ENCODE measurements at places on chromosomes 7 and 10.

DNA sequence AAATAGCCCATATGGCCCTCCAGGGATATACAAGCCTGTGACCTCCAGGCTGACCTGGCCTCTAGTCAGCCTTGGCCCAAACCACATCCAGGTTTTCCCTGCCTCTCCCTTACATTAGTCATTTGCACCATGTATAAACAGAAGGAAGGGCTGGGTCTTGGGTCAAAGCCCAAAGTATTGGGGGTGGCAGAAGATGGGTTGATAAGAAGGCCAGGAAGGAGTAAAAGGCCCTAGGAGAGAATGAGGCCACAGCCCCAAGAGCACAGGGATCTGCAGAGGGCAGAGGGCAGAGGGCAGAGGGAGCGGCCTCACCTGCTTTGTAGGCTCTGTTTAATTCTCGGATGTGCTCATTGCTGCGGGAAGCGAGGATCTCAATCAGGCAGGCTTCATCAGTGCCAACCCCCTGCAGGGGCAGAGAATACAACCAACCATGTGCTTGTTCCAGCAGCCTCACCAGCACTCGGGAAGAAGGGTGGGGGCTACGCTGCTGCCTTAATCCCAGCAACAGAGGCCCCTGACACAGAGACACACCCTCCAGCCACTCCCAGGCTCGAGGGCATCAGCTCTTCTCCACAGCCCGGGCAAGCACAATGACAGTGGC lies 31.3 kb downstream of the PLAC9 start:
- DNase-seq = peak; percentile 70

- DNase-seq = no peak
Observed at GRCh38 chr7:105480931-105481330, 41.1 kb downstream of the PUS7 start.

DNA sequence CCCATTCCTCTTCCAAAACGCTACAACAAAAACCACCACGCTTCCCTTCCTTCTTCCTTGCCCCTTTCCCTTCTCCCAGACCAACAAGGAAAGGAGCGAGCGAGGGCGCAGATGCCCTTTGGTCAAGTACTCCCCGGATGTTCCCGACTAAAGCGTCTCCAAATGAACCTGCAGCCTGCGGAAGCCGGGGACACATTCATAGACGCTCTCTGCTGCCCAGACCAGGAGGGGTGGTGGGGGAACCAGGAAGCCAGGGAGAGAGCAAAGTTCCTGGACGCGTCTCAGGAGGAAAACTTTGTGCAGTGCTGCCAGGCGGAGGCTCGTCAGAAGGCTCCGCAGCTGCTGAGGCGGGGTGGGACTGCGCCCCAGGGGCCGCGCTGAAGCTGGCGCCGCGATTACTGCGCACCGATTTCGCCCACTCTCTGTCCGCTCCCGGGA lies 754 bp downstream of the SEMA3D start:
- peak; percentile 73 for DNase-seq

- no peak for DNase-seq
Observed at GRCh38 chr10:17510242-17510908, 56.0 kb upstream of the ST8SIA6 start.

DNA sequence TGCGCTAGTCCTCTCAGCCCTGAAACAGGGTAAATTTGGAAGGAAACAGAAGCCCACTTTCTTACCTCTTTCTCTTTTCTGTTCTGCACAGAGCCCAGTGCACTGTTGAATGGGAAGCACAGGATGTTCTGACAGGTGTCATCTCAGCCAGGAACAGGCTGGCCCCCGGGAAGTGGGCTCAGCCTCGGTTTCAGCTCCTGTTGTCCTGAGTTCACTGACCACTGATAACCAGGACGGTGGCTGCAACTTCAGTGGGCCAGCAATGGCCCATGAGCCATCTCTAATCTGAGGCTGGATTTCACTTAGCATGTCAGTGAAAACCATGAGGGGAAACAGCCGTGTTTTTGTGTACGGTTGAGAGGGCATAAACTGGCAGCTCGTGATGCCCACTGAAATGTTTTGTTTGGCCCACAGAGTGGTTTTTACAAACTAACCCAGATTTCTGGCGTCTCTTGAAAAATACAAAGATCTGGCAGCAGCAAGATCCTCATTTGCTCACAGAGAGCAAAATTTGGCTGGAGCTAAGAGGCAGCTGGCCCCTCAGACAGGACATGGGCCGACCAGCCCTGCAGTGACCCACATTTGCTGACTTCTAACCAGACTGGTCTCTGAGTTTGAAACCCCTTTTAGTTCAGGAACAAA lies 455.9 kb downstream of the PAXIP1 start:
- DNase-seq = no peak

- DNase-seq = no peak
Observed at GRCh38 chr7:75776295-75776971, 4.4 kb upstream of the CCL26 start.

DNA sequence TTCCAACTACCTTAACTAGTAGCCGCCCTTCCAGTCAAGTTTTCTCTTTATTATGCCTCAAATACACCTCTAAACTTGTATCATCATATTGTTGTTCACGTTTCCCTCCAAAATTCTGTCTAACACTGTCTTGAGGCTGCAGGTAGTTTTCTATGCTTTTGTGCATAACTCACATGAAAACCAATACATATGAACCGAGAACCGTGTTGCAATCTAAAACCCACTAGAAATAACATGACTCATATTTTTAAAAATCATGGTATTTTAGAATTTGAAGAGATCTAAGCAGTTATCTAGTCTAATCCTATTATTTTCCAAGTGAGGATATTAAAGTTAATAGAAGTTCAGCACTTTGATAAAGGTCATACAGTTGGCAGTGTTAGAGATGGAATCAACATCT lies 18.2 kb downstream of the LIPF start:
- DNase-seq = no peak

- DNase-seq = no peak
Observed at GRCh38 chr10:89639326-89639725, 5.7 kb downstream of the PANK1 start.

DNA sequence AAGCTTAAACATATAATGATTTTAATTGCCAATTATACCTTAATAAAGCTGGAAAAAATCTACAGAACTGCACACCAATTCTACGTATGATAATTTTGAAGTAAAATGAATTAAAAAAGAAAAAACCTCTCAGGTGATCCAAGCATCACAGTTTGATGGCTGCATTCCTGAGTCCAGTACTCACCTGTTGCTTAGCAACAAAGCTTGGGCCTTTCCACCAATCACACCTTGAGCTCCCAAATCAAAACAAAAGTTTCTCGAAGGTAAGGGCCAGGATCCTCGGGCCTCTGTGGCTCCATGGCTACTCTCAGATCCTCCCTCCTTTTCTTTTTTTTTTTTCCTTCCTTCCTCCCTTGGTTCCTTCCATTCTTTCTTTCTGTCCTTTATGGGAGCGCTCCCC lies 137.2 kb upstream of the PCBD1 start:
- DNase-seq = no peak

- DNase-seq = no peak
Observed at GRCh38 chr7:144759653-144760052, 76.2 kb downstream of the TPK1 start.

DNA sequence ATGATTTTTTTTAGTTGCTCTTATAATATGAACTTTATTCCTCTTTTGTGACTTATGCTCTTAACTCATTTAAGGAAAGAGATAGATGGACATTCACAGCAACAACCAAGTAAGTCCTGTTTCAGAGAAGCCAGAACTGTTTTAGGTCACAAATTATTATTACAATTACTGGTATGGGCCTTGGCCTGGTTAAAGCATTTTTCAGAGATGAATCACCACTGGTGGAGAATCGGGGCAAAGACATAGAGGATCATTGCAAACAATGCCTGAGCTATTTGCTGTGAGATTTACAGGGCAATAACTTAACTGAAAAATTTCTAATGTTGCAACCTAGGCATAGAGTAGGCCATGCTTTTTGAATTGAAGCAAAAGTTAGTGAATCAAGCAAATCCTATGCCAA lies 138.0 kb upstream of the YAE1 start:
- DNase-seq = no peak

GRCh38 chr10:64067009-64067606 lies 545.9 kb downstream of the REEP3 start:
- DNase-seq = no peak

DNA sequence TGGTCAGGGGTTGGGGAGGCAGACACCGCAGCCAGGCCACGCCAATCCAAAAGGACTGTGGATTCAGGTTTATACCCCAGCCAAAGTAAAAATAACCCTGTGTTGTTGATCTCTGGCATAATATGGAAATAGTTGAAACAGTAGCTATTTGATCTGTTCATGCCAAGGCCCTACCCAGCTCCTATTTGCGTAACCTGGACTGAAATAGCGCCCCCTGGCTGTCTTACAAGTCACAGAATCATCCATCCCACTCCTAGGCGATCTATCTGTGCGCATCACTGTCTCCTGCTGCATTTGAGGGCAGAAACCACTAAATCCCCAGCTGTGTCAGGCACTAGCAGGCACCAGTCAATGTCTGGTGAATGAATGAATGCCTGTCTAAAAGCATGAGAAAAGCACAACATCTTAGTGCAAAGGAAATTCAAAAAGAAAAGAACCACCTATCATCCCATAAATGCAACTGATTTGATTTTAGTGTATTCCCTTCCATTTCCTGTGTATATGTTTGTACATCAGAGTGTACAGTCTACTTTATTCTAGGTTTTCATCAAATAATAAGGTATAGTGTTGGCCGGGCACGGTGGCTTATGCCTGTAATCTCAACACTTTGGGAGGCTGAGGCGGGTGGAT lies 160.0 kb downstream of the SLIT1 start:
- DNase-seq = peak; percentile 35

DNA sequence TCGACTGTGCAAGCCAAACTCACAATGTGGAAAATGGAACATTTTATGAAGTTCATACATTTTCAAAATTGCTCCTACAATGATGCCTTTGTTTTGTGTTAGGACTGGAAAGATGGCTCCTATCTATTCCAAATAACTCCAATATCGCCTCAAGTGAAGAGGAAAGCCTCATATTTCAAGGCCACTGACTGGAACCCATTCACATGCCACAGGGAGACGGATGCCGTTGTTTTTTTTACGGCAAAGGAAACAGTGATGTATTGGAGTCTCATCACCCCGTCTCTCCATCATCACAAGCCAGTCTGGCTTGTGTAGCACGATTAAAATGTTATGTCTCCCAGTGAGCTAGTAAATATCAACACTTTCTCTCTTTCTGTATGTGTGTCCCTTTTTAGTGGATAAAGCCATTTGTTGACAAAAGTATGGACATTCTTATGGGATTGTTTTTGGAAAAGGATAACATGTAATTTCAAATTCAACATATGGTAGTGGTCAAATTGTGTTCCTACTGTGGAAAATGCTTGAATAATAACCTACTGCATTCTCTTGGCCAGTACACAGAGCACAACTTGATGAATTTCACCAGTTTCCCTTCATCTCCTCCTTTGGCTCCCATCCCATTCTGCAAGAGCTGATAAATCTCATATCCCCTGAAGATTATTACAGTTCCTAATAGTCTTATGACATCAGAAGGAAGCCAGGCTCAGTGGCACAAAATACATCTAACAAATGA lies 109.5 kb upstream of the PITRM1 start:
- no peak for DNase-seq

GRCh38 chr7:77944183-77945182 lies 145.9 kb downstream of the PHTF2 start:
- no peak for DNase-seq

DNA sequence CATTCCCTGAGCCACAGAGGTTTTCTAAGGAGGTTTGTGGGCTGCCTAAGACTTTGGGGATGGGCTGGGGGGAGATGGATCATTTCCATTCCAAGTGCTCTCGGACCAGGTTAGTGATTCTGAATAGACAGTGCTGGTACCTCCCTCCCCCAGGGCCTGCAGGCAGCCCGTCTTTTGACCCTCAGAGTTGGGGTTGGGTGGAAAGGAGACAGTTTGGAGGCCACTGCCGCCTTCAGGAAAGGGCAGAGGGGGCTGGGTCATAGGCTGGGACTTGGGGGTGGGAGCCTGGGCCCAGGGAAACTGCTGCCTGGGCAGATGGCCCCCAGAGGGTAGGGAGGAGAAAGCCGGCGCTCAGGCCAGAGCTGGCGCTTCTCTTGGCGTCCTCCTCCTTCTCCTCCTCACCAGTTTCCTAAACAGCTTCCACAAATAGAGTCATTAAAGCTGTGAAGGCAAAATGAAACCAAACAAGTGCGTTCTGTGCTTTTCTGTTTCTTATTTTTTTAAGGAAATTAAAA lies 4.4 kb downstream of the UNC5B start:
- no peak for DNase-seq

DNA sequence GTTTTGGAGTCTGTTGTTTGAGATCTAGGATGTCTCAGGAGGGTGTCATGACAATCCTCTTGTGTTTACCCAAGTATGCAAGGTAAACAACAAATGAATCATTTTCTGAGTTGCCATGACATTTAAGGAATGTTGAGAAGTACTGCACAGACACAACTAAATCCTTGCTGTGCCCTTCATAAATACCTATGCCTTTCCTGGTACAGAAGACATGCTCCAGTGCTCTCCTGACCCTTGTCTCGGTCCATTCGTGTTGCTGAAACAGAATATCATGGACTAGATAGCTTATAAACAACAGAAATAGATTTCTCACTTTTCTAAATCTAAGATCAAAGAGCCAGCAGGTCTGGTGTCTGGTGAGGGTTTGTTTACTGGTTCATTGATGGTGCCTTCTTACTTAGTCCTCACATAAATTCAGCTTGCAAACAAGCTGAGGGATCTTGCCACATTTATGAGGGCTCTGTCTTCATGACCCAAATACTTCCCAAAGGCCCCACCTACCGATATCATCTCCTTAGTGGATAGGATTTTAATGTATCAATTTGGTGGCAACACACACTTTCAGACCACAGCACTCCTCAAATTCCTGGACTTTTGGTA lies 341.8 kb upstream of the SEMA3A start:
- no peak for DNase-seq

DNA sequence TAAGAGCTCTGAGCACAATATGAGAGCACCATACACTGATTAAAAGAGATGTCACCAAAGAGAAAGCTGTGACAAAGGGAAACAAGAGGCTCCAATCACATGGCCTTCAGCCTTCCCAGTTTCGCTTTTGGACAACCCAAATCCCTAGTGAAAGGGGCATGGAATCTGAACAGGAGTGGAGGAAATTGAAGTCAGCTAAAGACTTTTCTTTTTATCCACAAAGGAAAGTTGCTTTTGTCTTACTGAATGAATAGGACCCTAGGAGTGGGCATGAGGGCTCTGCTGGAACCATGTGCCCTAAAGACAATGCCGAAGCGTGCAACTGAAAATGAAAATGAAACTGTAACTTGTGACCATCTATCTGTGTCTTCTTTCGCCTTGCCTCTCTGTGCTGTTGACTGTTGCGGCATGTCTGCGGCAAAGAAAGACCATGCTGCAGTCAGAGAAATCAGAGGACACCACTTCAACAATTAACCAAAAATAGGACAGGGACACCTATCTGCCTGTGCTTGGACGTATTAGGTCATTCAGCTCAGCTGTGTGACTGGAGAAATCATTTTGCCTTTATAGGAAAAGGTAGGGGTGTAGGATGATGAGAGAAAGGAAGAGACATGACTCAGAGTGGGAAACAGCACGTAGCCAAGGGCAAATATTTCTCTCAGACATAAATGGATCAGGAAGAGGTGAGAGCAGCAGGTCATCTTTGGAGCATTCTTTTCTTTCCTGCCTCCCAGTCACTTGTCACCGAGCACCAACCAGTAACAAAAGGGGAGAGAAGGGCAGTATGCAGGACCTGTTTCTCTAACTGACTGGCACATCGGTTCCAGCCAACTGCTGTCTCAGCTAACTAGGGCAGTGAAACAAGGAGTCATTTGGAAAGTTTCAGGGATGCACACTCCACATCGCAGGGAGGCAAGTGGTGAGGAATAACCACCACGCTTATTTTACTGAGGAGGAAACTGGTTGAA lies 12.3 kb downstream of the CAV2 start:
- no peak for DNase-seq

All from tibial artery (tissue), 4 donors.